ENCODE measurements at places on chromosomes 3 and 15.
A peak's percentile ranks its signal among the peaks of the same experiment; 100 is the strongest.

- DNase-seq = no peak
These were observed 20.1 kb downstream of the CACNA2D2 start for GRCh38 chr3:50483374-50483773.

DNA sequence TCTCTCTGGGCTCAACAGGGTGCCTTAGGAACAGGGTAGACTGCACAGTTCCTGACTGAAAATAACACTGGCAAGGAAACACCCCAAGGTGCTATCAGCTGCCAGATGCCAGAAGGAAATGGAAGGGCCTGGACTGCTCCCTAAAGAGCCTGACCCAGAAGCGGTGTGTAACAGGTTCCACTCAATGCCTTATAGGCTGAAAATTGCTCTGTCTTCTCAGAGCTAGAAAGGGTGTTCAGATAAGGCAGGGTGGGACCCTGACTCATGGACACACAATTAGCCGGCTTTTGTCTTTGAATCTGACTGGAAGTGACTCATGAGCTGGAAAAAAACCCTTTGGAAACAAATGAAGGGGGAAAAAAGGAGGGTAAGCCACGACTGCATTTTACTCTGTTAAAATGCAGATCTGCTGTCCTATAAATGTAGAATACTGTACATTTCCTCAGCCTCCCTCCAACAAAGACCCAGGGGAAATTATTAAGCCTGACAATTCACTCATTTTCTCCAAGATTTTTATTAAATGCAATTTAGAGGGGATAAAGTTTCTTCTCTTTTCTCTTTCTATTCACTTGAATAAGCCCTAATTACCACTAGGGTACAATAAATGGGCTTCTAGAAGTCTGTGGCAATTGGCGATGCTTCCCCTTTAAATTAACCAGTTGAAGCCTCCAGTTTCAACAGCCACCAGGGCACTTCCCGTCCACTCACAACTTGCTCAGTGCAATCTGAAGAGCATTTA is 160.2 kb upstream of the TBL1XR1 start:
- no peak for DNase-seq

GRCh38 chr15:83372434-83372891 is 74.7 kb upstream of the SH3GL3 start:
- no peak for DNase-seq

DNA sequence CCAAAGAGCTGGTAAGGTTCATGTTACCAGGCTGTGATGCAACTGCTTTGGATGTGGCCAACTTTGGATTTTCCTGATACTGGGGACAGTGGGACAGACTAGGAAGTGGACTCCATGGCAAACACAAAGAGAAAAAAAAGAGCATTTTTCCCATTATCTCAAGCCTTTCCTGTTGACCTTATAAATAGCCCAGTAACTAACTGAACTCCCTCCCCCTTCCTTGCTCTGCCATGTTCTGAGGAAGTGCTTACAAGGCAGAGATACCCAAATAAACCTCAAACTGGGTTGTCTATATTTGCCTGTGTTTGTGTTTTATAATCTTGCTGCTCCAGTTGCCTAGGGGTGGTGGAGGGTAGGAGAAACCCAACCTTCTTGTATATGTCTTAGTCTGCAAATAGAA is 27.3 kb upstream of the SLC9A9 start:
- DNase-seq = no peak

DNA sequence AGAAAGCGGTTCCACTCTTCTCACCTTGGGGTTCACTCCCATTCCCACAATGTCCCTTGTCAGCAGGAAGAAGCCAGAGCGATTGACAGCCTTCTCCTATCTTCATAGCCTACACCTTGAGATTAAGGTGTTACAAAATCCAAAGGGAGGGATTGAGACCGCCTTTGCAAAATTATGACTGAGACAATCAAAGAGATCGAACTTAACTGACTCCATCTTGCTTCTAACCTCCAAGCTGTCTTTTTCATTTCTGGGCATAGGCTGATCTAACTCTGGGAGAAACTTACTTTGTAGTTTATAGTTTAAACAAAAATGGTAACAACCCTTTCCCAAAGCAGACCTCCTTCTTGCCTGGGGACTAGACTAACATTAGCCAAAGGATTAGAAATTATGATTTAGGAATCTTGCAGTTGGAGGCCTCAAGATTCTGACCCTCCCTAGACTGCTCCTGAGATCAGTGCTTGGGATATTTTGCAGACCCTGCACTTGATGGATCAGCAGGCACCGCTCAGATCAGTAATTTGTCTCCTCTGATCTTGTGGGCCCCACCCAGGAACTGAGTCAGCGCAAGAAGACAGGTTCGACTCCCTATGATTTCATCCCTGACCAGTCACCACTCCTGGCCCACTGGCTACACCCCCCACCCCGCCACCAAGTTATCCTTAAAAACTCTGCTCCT is 40.0 kb downstream of the PAQR5 start:
- no peak for DNase-seq

DNA sequence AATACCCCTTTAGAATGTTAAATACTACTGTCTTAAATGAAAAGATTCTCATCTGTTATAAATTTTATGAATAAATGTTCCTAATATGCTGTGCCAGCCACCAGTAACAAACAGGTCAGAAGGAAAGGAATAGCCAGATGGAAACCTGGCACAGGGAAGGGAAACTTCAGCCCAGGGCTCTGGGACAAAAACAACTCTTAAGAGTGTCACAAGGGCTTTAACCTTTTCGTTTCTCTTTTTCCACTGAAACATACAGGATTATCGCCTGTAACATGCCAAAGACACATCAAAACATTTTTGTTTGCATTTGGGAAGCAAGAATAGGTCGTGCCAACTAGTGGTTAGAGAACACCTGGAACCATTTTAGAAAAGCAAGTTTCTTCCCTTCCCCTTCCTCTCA is 109.0 kb upstream of the NEDD4 start:
- no peak for DNase-seq

DNA sequence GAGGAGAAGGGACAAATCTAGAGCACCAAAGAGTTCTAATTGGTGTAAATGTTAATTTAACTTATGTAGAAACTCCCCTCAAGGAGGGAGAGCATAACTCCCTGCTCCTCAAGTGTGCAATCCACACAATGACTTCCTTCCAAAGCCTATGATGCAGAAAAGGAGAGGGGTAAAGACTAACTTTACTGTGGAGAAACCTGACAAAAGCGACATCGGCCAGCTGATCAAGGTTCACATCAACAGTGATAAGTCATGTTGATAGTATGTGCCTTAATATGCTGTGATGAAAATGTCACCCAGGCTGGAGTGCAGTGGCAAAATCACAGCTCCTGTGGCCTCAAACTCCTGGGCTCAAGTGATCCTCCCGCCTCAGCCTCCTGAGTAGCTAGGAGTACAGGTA is 76.5 kb downstream of the TFDP2 start:
- DNase-seq = no peak

DNA sequence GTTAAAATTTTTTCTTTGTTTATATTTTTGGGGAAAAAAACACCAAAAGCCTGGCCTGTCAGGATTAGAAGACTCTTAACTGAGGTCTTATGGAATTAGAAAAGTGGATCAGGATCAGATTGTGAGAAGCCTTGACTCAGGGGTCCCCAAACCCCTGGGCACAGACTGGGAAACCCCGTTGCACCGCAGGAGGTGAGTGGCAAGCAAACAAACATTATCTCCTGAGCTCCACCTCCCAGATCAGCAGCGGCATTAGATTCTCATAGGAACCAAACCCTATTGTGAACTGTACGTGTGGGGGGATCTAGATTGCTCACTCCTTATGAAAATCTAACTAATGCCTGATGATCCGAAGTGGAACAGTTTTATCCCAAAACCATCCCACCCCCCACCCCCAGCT is 117.2 kb downstream of the TCF12 start:
- DNase-seq = no peak

GRCh38 chr15:58136731-58137130 is 1.4 kb upstream of the AQP9 start:
- DNase-seq = no peak

- DNase-seq = no peak
These were observed 268.8 kb downstream of the ZBTB20 start for GRCh38 chr3:114878114-114878839.

DNA sequence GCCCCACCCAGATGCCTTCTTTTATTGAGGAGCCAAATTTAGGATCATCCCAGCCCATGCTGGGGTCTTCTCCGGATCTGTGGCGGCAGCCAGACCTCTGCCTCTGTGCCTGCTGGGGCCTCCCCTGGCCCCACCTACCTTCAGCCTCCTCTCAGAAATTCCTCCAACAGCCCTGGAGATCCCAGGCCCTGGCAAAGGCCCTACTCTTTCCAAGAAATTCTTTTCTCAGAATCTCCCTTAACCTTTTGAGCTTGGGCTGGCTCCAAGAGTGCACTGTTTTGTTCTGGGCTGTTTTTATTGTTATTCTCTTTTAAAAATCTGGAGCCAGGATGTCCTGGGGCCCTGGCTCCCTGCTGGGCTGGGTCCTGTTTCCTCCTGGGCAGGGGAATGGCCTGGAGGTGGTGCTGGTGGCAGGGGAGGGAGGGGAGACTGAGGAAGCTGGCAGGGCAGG is 57.8 kb downstream of the GRIP2 start:
- DNase-seq = no peak

GRCh38 chr3:135034891-135035440 is 239.9 kb downstream of the EPHB1 start:
- no peak for DNase-seq

- no peak for DNase-seq
These were observed 43.0 kb downstream of the FBN1 start for GRCh38 chr15:48602358-48603122.

DNA sequence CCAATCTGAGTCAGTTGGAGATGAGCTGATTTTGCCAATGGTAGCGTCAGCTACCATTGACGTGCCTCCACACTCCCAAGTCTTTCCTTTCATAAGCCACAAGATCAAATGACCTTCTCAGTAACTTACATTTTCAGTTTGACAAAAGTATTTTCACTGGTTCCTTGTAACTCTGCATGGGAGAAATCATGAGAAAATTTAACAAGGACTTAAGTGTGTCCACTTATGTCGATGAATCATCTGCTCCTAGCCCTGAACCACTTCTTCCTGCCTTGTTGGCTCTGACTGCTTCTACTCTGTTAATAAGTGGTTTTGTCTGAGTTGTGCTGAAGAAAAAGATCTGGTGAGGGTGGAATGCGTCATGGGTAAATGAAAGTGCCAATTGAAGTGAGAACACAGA is 101.2 kb downstream of the NFKBIZ start:
- no peak for DNase-seq

DNA sequence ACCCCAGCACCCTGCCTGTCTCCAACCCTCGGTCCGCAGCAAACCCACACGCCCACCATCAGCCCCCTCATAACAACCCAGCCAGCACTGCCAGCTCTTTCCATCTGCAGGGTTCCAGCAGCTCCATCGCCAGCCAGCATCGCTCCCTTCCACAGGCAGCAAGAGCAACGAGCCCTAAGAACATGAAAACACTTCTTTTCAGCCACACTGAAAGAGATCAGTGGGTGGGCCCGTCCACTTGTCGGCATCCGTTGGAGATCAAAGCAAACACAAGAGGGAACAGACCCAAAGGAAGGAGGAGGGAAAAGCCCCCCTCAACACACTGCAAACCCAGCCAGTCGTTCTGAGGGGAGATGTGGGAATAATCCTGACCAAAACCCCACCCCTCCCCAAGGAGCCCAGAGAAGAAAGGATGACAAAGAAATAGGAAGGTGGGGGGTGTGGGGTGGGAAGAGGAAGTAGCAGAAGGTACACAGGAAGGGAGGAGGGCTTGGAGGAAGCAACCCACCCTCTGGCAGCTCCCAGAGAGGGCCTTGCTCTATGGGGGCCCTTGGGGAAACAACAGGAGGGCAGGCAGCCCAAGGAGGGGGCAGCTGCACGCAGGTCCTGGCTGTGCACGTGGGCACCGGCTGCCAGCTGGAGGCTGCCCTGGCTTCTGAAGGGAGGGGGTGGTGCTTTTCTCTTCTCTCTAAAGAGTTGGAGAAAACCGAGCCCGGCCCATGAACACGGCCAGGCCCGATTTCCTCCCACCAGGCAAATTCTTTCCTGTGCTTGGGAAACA is 473.6 kb upstream of the PROK2 start:
- peak; percentile 5 for DNase-seq

- DNase-seq = no peak
These were observed 21.3 kb upstream of the GADL1 start for GRCh38 chr3:30915782-30916181.

- no peak for DNase-seq
These were observed 42.4 kb upstream of the PARL start for GRCh38 chr3:183927059-183927458.

GRCh38 chr3:62154457-62155148 is 218.7 kb downstream of the FEZF2 start:
- no peak for DNase-seq

DNA sequence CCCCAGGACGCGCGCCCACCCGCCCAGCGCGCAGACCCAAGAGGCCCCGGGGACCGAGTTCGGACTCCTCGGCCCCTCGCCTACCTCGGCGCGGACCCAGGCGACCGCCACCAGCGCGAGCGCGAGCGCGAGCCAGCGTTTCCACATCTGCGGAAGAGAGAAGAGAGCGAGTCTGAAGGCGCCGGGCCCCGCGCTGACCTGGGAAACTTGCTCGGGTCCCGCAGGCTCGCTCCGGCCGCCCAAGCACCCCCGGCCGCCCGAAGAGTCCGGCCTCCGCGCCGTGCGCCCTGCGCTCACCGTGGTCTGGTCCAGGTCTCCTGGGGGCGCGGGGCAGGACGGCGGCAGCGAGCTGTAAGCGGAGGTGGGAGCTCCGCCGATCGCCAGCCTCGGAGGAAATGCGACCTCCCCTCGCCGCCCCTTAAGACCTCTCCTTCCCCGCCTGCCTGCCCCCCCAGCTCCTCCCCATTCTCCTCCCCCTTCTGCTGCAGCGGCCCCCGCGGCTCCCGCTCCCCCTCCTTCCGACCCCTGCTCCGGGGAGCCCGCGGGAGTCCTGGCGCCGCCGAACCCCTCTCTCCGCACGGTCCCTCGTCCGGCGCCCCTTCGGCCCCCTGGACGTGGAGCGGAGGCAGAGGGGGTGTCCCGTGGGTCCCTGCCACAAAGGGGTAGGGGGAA is at the start of gene FSTL1:
Gene FSTL1 (minus strand): TSS at position 393 of the 672 bp plus-strand sequence. CDS start 246 bp downstream, at position 147.
- no peak for DNase-seq

DNA sequence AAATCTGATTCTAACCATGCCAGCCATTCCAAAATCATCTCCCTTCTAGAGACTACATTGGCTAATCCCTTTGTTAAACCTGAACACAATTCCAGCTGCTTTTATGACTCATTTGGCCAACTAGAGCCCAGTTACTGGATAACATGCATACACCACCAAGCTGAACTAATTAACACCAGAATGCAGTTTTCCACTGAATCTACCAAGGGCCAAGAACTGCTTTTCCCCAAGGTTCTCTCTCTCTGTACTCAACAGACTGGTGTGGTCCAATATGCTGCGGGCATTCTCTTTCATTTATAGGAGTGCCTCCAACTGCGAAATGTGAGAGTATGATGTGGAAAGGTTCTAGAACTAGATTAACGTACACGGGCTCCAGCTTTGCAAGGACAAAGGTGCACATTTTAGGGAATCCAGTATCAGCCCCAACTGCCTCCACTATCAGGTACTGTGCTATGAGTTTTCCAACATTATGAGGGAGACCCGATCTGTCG is 1.5 kb downstream of the CHSY1 start:
- DNase-seq = no peak

DNA sequence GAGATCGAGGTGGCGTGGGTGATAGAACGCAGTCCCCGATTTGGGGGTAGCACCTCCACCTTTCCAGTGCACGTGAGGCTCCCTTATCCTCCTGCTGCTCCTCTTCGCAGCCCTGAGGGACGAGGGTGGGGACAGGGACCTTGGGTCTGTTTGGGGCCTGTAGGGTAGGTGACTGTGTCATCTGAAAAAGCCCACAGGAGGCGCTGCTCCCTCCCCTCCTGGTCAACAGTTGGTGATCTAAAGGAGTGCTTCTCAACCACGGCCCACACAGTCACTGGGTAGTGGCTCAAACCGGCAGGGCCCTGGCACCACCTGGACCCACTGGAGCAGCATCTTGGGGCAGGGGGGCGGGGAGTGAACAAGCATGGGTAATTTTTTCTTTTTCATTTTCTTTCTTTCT is 7.1 kb downstream of the LRRK1 start:
- DNase-seq = no peak

Data from stimulated activated CD4-positive, alpha-beta T cell treated with anti-CD3 and anti-CD28 coated beads, Interleukin-4, amount 100 ng/mL, for 4 hours (primary cell).